ENCODE measurements at places on chromosomes 13 and 19.

DNA sequence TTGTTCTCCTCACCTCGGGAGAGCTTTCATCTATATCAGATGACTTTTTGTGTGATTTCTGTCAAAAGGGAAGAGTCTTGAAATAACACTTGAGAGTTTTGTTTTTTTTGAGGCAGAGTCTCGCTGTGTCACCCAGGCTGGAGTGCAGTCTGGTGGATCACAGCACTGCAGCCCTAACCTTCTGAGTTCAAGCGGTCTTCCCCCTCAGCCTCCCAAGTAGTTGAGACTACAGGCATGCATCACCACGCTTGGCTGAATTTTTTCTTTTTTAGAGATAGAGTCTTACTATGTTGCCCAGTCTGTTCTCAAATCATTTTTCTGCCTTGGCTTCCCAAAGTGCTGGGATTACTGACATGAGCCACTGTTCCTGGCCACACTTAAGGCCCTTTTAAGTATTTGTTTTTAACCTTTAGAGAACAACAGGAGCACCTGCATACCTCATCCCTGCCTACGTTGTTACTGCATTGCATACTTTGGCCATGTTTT lies 11.4 kb downstream of the NDFIP2 start:
- DNase-seq: no peak

DNA sequence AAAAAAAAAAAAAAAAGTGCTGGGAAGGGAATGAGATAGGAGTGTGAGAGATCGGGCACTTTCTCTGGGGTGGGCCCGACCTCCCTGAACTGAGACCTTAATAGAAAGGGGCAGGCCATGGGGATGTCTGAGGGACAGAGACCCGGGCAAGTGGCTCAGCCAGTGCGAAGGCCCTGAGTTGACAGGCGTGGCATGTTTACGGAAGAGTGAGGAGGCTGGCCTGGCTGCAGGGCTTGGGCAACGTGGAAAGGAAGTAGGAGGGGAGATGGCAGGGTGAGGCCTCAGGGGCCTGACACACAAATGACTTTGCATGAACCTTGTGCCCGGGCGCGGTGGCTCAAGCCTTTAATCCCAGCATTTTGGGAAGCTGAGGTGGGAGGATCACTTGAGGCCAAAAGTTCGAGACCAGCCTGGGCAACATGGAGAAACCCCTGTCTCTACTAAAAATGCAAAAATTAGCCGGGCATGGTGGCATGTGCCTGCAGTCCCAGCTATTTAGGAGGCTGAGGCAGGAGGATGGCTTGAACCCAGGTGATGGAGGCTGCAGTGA lies 13.9 kb downstream of the FCHO1 start:
- DNase-seq: no peak

- DNase-seq: peak; percentile 22
Measured at GRCh38 chr13:45602183-45603170, 13.1 kb downstream of the ERICH6B start.

- no peak for DNase-seq
Measured at GRCh38 chr13:23381866-23382265, 51.6 kb downstream of the SACS start.

- no peak for DNase-seq
Measured at GRCh38 chr19:35731779-35732405, 10.4 kb downstream of the IGFLR1 start.

- DNase-seq: no peak
Measured at GRCh38 chr13:101399365-101399764, 16.9 kb downstream of the NALCN start.

GRCh38 chr19:10193790-10194499 lies 808 bp downstream of the DNMT1 start:
- no peak for DNase-seq
